ENCODE measurements at places on chromosomes 7 and 10. TPM values are rescaled to one million over a fixed set of nuclear protein-coding genes. Genes with fewer than 3 reads are reported as not detected.

DNA sequence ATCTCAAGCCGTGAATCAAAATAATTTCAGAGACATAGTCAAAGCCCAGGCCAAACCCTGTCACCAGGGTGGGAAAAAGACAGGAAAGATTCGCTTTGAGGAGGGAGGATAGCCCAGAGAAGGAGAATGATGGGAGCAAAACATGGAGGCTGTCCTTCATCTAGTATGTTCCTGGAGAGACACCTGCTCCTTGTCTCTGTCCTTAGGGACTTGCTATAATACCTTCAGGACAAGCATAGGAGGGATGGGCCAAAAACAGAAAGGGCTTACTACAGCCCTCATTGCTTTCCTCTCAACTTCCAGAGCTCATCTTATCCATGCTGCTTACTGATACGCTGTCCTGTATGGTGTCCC lies 593.7 kb downstream of the LRMDA start:
- no peak overlapping the region for H3K27ac ChIP-seq
- no peak overlapping the region for H3K4me3 ChIP-seq
- no peaks in the 10 kb centered on the region for H3K4me1 ChIP-seq
- no peaks in the 10 kb centered on the region for H3K27me3 ChIP-seq
- no peak for DNase-seq
- no peaks in the 10 kb centered on the region for H3K36me3 ChIP-seq

DNA sequence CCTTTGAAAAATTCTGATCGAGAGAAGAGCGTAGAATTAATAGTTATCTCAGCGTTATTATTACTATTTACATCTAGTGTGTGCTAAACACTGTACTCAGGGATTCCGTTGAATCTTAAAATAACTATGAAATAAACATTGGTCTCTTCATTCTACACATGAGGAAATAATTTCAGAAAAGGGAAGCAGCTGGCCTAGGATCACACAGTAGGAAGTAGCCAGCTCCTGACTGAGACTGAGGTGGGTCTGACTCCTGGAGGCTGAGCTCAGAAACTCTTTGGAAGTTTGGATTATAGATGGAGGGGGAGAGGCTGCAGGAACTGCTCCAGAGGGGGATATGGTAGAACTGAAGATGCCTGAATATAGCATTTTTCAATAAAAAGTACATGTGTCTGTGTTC lies 183.9 kb upstream of the WDR11 start:
- H3K27me3 ChIP-seq = no peaks in the 10 kb centered on the region
- H3K36me3 ChIP-seq = no peaks in the 10 kb centered on the region
- no peak for DNase-seq

GRCh38 chr10:71042216-71042615 lies 153.9 kb upstream of the PCBD1 start:
- no peak overlapping the region for H3K4me3 ChIP-seq
- no peak for DNase-seq
- H3K27ac ChIP-seq = no peak overlapping the region
- H3K4me1 ChIP-seq = no peaks in the 10 kb centered on the region

DNA sequence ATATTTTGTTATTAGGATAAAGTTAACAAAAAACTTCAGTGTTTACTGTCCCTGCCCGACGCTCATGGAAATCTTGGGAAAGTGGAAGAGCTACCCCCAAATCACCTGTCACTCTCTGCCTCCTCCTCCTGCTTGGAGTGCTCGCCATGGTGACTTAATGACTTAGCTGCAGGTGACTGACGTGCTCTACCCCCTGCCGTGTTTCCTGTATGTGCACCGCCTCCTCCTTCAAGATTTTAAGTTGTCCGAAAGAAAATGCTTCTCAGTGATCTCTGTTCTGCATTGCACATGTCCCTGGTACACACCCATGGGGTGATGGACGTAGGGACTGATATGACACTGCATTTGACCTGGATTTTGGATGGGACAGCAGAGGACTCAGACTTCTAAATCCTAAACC lies 338.8 kb upstream of the SHH start:
- H3K4me1 ChIP-seq = no peaks in the 10 kb centered on the region
- H3K27ac ChIP-seq = no peak overlapping the region
- DNase-seq = no peak
- no peaks in the 10 kb centered on the region for H3K36me3 ChIP-seq

DNA sequence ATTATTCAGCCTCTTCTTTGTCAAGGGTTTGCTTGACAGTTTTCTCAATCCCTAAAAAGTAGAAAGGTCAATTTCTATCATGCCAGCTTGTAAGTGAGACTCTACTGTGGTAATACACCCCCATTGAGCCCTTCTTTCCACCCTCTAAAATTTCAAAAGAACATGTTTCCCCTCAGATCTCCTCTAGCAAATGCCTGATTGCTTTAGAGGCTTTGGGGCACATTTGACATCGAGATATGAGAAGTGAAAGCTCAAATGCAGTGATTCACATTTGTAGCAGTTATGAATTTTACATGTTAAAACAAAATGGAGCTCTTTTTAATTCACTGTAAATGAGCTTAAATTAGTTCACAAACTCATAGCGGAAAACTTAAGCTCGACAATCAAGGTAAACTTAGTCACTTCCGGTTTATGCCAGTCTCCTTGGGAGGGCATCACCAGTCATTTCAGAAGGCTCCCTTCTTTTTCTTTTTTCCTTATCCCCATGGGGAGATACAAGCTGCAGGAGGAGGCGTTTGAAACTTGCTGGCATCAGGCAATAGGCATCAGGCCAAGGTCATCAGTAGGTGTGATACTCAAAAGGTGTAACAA lies 55.3 kb upstream of the ADO start:
- H3K27ac ChIP-seq = no peak overlapping the region
- no peaks in the 10 kb centered on the region for H3K36me3 ChIP-seq

- no peak for DNase-seq
- H3K4me1 ChIP-seq = no peaks in the 10 kb centered on the region
- H3K4me3 ChIP-seq = no peak overlapping the region
Measured at GRCh38 chr7:108423089-108423989, 32.9 kb downstream of the NRCAM start.

DNA sequence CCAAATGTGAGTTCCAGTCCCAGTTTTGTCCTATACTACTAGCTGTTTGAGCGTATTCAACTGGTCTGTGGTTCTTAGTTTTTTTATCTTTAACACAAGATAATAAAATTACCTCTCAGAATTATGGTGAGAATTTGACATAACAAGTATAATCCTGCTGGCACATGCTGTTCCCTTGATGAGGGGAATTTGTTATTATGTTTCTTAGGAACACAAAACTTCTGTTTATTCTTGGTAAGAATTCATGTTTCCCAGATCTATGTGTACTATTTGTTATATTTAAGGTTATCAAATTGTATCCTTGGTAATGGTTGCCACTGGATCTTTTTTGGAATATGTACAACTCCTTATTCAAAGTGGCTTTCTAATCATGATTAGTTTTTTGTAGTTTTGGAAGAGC lies 335.6 kb downstream of the ADK start:
- H3K36me3 ChIP-seq = no peaks in the 10 kb centered on the region
- no peak for DNase-seq
- H3K4me1 ChIP-seq = no peaks in the 10 kb centered on the region
- H3K4me3 ChIP-seq = no peak overlapping the region
- H3K27ac ChIP-seq = no peak overlapping the region

DNA sequence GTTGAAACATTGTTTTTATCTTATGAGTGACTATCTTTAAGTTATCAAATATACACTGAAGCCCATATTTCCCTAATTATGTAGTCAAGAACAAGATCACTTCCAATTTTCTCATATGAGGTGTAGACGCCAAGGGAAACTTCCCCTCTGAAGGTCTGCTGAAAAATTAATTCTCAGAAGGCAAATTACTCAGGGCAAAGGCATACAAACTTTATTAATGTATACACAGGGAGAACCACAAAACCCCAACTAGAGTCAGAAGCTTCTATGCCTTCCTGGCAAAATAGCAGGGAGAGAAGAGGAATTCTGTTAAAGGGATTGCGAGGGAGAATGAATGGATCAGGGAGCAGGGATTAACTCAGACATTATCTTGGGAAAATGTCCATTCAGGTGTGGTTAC lies 83.4 kb downstream of the DOCK4 start:
- no peak for DNase-seq
- H3K27me3 ChIP-seq = no peaks in the 10 kb centered on the region
- H3K27ac ChIP-seq = no peak overlapping the region
- no peaks in the 10 kb centered on the region for H3K4me1 ChIP-seq
- no peaks in the 10 kb centered on the region for H3K36me3 ChIP-seq

DNA sequence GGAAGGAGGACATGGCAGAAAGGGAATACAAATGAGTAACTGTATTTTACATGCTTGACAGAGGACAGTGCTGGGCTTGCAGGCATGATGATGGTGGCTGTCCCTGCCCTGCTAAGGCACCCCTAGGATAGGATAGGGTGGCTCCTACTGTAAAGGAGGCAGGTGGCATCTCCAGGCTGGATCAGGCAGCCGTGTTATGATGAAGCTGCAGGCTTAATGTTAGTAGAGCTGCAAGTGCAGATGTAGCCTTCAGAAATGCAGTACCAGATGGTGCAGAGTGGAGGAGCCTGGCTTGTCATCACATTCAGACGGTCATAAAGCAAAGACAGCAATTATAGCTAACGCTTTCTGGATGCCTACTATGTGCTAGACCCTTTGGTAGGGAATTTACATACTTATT lies 287.9 kb upstream of the PODXL start:
- DNase-seq = no peak
- no peak overlapping the region for H3K27ac ChIP-seq
- no peaks in the 10 kb centered on the region for H3K36me3 ChIP-seq
- no peak overlapping the region for H3K4me3 ChIP-seq
- no peaks in the 10 kb centered on the region for H3K4me1 ChIP-seq
- H3K27me3 ChIP-seq = no peaks in the 10 kb centered on the region

GRCh38 chr10:1403508-1404322 lies 333.6 kb downstream of the ADARB2 start:
- H3K27me3 ChIP-seq = no peaks in the 10 kb centered on the region
- H3K4me1 ChIP-seq = no peaks in the 10 kb centered on the region
- peak; percentile 46 for DNase-seq
- no peak overlapping the region for H3K27ac ChIP-seq

GRCh38 chr10:1109795-1110673 lies 53.8 kb downstream of the WDR37 start:
- no peaks in the 10 kb centered on the region for H3K4me1 ChIP-seq
- no peaks in the 10 kb centered on the region for H3K27me3 ChIP-seq
- no peak overlapping the region for H3K27ac ChIP-seq
- H3K36me3 ChIP-seq = peaks cover 72% of the 10 kb centered on the region

DNA sequence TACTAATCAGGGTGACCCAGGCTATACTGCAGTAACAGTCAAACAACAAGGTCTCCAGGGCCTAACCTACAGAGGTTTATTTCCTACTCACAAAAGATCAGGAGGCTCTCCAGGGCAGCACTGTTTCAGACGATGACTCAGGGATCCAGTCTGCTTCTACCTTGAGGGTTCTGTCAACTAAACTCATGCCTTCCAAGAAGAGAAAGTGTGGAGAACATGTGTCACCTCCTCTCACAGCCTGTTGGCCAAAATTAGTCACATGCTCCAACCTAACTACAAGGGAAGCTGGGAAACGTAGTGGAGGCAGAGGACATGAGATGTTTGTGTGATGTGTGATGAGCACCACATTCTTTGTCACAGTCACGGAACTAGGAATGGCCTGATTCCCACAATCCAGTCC lies 14.7 kb upstream of the INA start:
- H3K27me3 ChIP-seq = no peaks in the 10 kb centered on the region
- H3K4me3 ChIP-seq = no peak overlapping the region
- DNase-seq = no peak
- H3K4me1 ChIP-seq = no peaks in the 10 kb centered on the region

GRCh38 chr7:35003679-35004303 lies 33.5 kb downstream of the DPY19L1 start:
- no peak overlapping the region for H3K4me3 ChIP-seq
- H3K27me3 ChIP-seq = no peaks in the 10 kb centered on the region
- no peaks in the 10 kb centered on the region for H3K36me3 ChIP-seq
- H3K27ac ChIP-seq = peak overlapping the region; percentile 48
- H3K4me1 ChIP-seq = peaks cover 4% of the 10 kb centered on the region

- no peaks in the 10 kb centered on the region for H3K36me3 ChIP-seq
- H3K4me1 ChIP-seq = no peaks in the 10 kb centered on the region
- no peaks in the 10 kb centered on the region for H3K27me3 ChIP-seq
- H3K4me3 ChIP-seq = no peak overlapping the region
- no peak for DNase-seq
Measured at GRCh38 chr7:118243695-118244094, 19.2 kb downstream of the ANKRD7 start.

DNA sequence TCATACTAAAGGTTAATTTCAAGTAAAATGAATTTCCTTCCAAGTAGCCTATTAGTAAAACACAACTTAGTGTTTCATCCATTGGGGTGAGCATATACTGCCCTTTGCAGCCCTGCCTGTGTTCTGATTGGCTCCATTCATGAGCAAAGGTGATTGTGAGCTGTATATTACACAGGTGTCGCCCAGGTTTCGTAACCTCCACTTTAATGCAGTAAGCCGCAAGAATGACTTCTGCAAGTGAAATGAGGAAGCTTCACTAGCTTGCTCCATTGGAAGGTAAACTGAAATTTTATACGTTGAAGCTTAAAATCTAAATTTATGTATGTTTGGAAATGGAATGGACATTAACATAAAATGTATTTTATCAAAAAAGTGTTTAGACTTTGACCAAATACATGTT lies 24.4 kb downstream of the MTURN start:
- peaks cover 10% of the 10 kb centered on the region for H3K36me3 ChIP-seq
- no peaks in the 10 kb centered on the region for H3K27me3 ChIP-seq
- no peak overlapping the region for H3K27ac ChIP-seq
- no peak overlapping the region for H3K4me3 ChIP-seq
- peaks cover 3% of the 10 kb centered on the region for H3K4me1 ChIP-seq
- DNase-seq = no peak

GRCh38 chr7:30791114-30791513 lies 19.9 kb downstream of the MINDY4 start:
- peaks cover 3% of the 10 kb centered on the region for H3K4me1 ChIP-seq
- peak overlapping the region; percentile 81 for H3K27ac ChIP-seq
- no peak overlapping the region for H3K4me3 ChIP-seq
- DNase-seq = no peak

- no peaks in the 10 kb centered on the region for H3K36me3 ChIP-seq
- H3K27ac ChIP-seq = no peak overlapping the region
- DNase-seq = no peak
Measured at GRCh38 chr7:142777318-142777717, 6.5 kb downstream of the PRSS2 start.

DNA sequence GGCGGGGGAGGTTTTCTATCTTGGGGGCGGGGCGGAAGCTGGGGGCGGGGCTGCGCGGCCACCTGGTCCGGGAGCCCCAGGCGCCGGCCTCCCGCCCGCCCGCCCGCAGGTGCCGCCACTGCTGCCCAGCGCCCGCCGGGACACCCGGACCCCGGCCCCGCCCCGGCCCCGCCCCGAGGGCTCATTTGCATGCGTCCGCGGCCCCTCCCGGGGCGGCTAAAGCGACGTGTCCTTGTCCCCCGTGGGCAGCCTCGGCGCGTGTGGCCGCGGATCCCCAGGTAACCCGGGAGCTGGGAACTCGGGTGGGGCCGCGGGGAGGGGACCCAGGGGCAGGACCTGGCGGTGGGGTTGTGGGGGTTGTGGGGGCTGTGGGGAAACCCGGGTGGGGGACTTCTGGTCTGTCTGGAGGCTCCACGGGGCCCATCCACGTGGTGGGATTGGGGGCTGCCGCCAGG lies at the start of gene BHLHA15:
Gene BHLHA15 (plus strand): TSS at position 219 of the 455 bp plus-strand sequence. CDS start 871 bp downstream, outside the sequence.
- DNase-seq = no peak
- peaks cover 9% of the 10 kb centered on the region for H3K36me3 ChIP-seq
- H3K27ac ChIP-seq = no peak within 1 kb of the TSS
- H3K4me1 ChIP-seq = no peaks in the 10 kb centered on the region
- peak within 1 kb of the TSS; percentile 60 for H3K4me3 ChIP-seq

Gene SYNPO2L
- total RNA-seq = not detected

Gene KCND2
- 0.21 TPM for total RNA-seq

Gene PRKCQ
- total RNA-seq = not detected

Gene SFRP4
- 25.7 TPM for total RNA-seq

Gene FAM25G
- not detected for total RNA-seq

Gene CALCR
- not detected for total RNA-seq

Measured in ascending aorta (tissue), 2 donors.